AG10803 (cell line): ENCODE measurements at places on chromosomes 4 and X.

DNA sequence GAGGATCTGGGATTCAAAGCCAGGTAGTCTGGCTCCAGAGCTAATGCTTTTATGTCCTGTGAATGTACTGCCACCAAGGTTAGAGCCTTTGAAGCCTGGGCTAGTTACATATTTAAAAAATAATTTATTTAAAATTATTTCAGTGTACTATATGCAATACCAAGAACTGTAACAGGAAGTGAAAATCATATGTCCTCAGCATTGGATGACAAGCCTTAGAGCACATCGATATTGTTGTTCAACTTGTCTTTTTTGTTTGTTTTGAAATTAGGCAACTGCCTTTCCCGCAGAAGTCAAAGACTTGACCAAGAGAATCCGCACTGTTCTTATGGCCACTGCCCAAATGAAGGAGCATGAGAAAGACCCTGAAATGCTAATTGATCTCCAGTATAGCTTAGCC lies 73.1 kb upstream of the IL13RA1 start:
- DNase-seq = no peak

DNA sequence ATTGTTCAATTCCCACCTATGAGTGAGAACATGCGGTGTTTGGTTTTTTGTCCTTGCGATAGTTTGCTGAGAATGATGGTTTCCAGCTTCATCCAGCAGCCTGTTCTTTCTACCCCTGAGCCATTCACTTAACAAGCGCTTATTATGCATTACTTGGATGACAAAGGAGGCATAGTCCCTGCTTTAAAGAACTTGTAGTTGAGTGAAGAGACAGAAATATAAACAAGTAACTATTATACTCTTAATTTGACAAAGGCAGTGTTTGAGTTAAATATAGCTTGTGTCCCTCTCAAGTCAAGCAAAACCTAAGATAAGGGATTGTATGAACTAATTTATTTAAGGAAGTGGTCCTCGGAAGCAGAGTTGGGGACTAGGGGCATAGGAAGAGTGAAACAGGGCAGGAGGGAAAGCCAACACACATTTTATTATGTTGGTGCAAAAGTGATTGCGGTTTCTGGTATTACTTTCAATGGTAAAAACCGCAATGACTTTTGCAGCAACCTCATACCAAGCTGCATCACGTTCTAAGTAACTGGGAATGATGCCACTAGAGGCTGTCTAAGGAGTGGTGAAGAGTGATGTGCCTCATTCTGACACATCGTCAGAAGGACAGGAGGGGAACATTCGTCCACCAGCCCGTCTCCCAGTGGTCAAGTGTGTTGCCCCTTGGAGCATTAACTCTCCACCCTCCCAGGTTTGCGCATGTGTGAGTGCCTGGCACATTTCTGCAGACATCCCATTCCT lies 41.8 kb downstream of the QDPR start:
- peak; percentile 5 for DNase-seq

DNA sequence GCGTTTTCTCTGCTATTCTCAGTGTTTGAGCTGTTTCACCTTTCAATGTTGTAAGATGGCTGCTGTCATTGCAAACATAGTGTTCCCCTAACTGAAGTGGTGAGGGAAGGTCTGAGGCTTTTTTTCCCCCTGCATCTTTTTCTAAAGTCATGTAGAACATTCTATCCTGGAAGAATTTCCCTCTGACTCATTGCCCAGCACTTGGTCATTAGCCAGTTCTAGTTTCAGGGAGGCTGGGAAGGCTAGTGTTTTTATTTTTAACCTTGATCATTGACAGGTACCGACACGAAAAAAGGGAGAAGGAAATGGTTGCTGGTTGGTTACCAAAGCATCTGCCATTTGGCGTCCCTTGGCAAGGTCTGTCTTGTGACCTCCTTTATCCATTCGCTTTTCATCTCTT lies 6.6 kb downstream of the LANCL3 start:
- no peak for DNase-seq

- DNase-seq = no peak
Observed at GRCh38 chr4:73853718-73854473, 800 bp downstream of the PF4V1 start.

- DNase-seq = peak; percentile 57
Observed at GRCh38 chrX:135974279-135974856, 580 bp upstream of the MMGT1 start.
